Renal pelvis (tissue), 12 donors: ENCODE measurements at places on chromosomes 11 and 22. TPM values are rescaled to one million over a fixed set of nuclear protein-coding genes. Genes with fewer than 3 reads are reported as not detected.

- DNase-seq, result peak; percentile 19
These were observed 55.1 kb downstream of the DLG2 start for GRCh38 chr11:85572056-85572455.

DNA sequence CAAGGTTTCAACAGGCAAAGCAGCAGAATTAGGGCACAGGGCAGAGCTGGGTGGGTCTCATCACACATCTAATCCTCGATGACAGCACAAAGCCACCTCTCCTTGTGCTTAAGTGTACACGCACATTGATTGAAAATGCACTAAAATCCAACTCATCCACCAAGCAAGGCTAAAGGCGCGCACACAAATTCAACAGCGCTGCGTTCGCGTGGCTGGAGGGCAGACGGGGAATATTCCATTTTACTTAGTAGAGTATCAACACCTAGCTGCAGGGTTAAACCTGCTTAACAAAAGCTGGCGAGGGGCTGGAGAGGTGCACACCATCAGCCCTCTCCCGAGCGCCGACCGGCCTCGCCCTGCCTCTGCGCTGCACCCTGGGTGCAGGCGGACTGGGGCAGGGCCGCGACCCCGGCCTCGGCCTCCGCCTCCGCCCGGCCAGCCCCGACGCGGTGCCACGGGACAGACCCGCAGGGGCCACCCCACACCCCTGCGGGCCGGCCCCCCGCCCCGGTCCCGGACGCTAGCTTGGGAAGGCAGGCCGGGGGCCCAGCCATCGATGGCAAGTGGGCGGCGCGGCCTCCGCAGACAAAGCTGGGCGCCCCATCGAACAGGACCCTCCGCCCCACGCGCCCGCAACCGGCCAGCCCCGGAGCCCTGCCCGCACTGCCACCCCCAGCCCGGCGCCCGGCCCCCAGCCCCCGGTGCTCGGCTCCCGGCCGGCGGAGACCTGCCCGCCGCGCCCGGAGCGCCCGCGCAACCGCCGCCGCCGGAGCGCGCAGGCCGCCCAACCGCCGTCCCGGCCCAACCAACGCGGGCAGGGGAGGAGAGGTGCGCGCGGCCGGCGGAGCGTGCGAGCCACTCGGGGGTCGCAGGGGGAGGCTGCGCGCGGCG lies 929 bp downstream of the PRDM10 start:
- DNase-seq, result peak; percentile 34

DNA sequence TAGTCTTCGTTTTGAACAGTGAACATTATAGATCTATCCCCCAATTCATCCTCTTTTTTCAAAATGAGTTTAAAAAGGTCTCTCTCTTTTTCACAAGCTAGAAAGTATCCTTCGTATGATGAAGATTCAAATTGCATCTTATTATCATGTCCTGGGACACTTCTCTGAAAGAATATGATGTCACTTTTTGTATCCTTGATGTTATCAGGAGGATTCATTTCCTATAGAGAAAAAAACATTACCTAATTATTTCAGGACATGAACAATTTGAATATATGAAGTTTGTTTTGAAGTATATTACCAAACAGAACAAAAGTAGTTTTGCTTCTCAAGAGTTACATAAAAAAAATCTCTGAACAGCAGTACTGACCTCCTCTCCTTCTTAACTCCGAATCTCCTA lies 20.3 kb downstream of the IL18 start:
- DNase-seq, result no peak

The MMP12 gene
- polyA plus RNA-seq, result 4.3 TPM

- DNase-seq, result no peak
These were observed 31.8 kb upstream of the GUCY1A2 start for GRCh38 chr11:107050121-107050520.

The JHY gene
- 12.5 TPM for polyA plus RNA-seq

GRCh38 chr11:67302571-67303131 lies 679 bp upstream of the SSH3 start:
- DNase-seq, result no peak

DNA sequence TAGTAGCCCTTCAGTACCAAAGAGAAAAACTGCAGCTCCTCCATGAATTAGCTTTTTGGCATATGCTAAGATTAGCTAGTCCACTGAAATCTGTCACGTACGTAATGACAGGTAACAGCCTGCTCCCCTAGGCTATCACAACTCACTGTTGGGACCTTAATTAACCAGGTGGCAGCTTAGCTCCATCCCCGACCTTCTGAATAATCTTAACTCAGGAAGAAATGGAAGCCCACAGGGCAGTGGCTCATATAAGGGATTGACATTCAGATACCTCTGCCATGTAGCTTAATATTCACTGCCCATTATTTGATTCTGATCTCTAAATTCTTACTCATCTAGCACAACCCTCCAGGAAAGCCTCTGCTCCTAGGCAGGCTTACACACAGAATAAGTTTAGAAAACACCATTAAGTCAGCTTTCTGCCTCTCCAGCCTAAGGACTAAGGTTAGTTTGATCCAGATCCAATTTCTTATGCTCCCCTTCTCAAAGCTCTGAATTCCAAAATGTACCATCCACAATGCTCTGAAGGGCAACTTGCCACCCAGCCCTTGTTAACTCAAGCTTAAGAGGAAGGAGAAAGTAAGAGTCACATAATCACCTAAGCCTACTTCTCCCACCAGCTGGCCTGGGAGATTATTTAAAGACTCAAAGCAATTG lies 5.0 kb downstream of the HSPA8 start:
- DNase-seq, result no peak

The OR52E6 gene
- not detected for polyA plus RNA-seq
